IPS DF 19.7 (cell line): ENCODE measurements at places on chromosomes 5 and 9.

- no peak for DNase-seq
Observed at GRCh38 chr5:142609142-142609541, 76.7 kb downstream of the FGF1 start.

GRCh38 chr9:5817862-5818261 is 15.1 kb downstream of the ERMP1 start:
- no peak for DNase-seq

- no peak for DNase-seq
Observed at GRCh38 chr5:135830876-135831275, 3.6 kb upstream of the SLC25A48 start.

DNA sequence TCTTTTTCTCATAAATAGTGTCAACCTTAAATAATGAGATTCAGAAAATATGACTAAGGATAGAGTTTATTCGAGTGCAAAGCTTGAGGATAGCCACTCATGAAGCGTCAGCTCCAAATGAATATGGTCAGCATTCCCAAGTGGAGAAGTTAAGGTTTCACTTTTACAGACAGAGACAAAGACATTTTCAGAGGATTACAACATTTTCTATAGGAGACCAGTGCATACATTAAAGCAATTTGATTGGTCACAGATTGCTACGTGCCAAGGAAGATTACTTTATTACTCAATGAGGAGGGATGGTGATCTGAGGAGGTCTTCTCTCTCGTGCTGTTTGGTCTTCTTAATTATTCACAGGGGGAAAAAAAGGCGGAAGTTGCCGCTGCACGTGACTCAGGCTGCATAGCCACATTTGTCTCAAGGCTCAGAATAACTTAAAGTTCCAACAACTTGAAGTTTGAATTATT is 60.1 kb upstream of the SPATA31C2 start:
- DNase-seq = no peak

- no peak for DNase-seq
Observed at GRCh38 chr5:158032246-158032645, 173.3 kb upstream of the CLINT1 start.

DNA sequence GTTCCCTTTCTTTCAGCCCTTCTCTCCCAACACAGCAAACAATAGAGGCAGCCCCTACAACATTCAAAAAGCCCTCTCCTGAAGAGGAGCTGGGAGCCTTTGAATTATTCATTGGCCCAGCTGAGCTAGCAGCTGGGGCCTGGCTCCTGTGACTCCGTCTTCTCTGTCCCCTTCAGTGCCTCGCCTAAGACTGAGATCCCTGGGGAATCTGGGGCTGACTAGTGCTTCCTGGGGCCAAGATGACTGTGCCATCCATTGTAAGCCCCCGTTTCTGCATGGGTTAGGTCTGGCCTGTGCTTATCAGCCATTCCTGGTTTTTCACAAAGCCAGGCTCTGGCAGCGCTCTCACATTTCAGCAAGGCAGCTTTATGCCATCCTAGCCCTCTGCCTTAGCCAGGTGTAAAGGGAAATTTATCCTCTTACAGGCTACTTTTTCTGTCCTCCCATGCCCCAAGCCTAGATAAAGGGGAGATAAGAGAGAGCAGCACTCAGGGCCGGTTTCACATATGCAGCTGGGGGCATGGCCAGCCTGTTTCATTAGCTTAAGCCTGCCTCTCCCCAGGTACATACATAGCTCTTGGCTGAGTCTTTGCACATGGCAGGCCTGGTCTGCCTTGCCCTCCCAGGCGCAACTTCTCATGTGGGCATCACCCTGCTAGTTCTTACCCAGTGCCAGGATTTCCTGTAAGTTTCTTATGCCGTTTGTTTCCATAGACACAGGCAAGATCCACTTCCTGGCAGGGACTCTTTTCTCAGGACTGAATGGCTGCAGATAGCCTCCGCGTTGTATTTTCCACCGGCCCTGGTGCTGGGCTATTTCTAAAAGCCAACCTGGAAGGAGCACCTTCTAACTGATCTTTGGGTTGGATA is 15.8 kb downstream of the PTPA start:
- DNase-seq = no peak

- no peak for DNase-seq
Observed at GRCh38 chr9:98908897-98909634, 34.6 kb upstream of the COL15A1 start.

DNA sequence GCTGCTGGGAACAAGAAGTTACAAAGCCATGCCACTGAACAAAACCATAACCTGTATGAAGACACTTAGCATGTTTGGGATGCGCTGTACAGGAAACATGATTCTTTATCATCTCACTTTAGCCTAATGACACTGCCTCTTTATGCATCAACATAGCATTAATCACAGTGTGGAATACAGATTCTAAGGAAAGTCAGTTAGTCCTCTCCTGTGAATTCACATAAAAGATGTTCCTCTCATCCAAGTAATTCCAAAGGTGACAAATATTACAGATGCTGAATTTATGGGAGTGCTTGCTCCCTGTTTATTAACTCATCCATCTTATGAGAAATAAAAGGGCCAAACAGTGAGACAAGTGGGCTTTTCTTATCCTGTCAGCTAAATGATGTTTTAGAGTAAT is 1677.7 kb downstream of the EFNA5 start:
- no peak for DNase-seq

DNA sequence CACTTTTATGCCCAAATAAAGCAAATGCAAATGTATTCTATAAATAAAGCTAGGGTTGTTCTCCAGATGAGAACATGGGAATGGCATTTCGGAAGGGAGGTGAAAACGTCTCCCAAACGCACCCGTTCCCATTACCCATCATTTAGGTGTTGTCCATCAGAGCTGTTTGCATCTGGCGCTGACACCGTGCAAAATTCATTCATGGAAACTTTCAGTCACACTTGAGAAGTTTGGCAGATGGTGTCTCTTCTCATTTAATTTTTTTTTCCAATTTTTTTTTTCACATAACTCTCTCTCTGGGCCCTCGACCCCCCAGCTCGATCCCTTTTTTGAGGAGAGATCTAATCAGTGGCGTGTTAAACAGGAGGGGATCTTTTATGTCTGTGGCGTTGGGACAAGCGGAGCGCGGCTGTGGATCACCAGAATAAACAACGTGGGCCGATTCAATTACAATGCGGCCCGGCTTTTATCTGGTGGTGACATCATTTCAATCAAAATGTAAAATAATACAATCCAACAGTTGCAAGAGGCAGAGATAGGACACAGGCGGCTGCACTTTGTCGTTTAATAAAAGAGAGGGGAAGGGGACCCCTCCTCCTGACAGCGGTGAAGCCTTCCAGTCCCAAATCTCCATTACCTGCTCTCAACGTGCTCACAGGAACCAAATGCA is 246.1 kb upstream of the IRX4 start:
- DNase-seq = no peak

DNA sequence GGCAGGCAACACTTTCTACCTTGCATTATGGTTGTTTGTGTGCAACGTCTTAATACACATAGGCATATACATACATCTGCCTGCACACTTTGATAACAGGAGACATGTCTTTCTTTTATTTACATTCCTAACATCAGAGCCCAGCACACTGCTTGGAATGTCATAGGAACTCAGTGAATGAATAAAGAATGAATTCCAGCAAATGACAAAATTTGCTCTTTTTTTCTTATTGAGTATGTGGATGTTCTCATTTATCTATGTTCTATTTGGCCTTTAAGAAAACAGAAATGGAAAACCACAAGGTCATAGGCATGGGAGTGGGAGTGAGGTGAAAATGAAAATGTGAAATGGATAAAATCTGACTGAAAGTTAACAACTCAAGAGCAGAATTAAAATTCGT is 36.3 kb upstream of the PALM2AKAP2 start:
- DNase-seq = no peak

- DNase-seq = no peak
Observed at GRCh38 chr5:146055432-146055831, 49.9 kb downstream of the PLAC8L1 start.

DNA sequence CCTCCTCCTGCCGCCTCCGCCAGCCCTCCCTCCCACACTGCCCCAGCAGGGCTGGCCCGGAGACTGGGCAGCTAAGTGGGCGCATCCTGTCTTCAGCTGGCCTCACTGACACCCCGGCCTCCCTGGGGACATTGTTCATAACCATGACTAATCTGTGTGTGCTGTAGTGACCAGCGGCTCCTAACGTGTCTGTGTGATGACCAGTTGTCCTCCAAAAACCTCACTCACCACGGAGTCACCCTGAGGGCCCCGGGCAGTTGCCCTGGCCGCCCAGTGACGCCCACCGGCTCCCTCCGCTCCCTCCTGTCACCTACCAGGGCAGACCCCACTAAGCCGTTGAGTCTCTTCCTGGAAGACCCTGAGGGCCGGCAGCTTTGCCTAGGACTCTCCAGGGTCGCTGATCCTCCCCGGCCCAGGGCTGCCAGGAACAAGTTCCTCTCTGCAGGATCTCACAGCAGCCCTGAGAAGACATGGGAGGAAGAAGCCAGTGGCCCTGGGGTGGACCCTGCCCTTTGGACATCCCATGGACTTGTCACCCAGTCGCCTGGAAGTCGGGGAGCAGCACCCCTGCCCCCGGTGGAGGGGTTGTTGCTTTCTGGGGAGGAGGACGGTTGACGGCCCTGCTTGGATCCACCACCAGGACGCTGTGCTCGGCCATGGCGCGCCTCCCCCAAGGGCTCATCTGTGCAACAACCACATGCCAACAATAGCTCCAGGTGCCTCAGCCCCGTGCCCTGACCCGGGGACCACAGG is 110.2 kb upstream of the LMX1B start:
- DNase-seq = no peak

- no peak for DNase-seq
Observed at GRCh38 chr9:33708441-33708840, 86.9 kb upstream of the PRSS3 start.

GRCh38 chr5:115417076-115417475 is 120.6 kb upstream of the CCDC112 start:
- DNase-seq = no peak
